Activated CD8-positive, alpha-beta memory T cell treated with anti-CD3 and anti-CD28 coated beads for 24 hours (primary cell): ENCODE measurements at places on chromosomes 11 and 22.
A peak's percentile ranks its signal among the peaks of the same experiment; 100 is the strongest.

DNA sequence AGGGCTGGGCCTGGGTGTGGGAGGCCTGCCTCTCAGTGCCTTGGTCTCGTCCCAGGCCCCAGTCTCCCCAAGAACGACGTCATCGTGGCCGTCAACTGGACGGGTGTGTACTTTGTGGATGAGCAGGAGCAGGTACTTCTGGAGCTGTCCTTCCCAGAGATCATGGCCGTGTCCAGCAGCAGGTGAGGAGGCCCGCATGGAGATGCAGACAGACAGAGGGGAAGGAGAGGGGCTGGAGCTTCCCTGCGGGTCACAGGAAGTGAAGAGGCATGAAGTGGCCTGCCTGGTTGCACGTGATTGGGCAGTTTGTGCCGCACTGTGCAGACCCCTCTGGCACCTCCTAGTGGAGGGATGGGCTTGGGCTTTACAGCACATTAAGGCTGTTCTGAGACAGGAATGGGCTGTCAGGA is 70.4 kb downstream of the MYO7A start:
- DNase-seq, result peak; percentile 67

DNA sequence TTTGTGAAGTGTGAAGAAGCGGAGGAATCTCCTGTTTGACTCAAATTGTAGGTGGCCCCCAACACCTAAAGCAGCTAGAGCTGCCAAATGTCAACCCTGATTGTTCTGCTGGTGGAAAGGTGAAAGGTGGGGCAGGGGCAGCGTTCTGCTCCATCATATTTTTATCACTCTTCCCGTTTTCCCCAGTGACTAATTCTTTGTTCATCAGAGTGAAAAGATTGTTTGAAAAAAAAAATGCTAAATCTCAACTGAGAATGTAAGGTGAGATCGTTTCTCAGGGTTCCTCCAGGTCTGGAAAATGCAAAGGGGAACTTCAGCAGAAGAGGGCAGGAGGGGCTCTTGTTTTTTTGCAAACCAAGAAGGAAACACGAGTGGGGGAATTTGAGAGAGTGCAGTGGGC is 137.7 kb downstream of the MN1 start:
- DNase-seq, result no peak

GRCh38 chr11:129267716-129268115 is 75.6 kb upstream of the ARHGAP32 start:
- DNase-seq, result no peak

- no peak for DNase-seq
These were observed 26.7 kb downstream of the CARS1 start for GRCh38 chr11:3030289-3031070.

DNA sequence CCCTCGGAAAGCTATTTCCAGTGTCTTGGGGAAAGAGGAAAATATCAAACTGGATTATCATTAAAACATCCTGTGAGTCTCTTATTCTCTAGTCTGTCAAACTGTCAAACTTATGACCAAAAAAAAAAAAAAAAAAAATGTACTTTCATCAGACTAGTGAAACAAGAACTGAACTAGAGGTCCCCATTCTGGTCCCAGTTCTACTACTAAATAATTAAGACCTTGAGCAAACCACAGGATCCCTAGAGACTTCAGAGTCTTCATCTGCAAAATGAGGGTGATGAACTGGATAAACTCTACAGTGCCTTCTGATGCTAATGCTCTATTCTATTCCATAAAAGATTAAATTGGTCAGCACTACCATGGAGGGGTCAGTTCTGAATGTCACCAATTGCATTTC is 105.8 kb downstream of the SERGEF start:
- DNase-seq, result no peak

DNA sequence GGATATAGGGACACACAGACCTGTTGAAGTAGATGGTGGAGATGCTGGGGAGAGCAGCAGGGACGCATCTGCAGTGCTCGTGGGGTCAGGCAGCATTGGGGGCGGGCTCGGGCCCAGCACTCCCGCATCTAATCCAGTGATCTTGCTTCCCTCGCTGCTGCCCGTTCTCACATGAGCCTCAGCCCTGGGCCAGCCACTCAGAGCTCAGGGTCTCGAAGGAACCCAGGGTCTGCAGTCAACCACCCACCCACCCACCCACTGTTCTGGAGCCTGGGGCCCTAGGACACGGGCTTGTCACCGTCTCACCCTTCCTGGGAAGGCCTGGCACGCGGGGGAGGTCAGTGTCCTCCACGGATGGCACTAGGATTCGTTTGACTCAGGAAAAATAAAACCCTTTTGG is 406.0 kb downstream of the TBC1D22A start:
- no peak for DNase-seq

GRCh38 chr11:3882655-3883054 is 27.2 kb downstream of the STIM1 start:
- no peak for DNase-seq

GRCh38 chr11:19711911-19712280 is 741 bp upstream of the NAV2 start:
- peak; percentile 67 for DNase-seq

- no peak for DNase-seq
These were observed 71.7 kb downstream of the DEPDC5 start for GRCh38 chr22:31825513-31825912.

- no peak for DNase-seq
These were observed 139.0 kb upstream of the NAV2 start for GRCh38 chr11:19573666-19574065.

DNA sequence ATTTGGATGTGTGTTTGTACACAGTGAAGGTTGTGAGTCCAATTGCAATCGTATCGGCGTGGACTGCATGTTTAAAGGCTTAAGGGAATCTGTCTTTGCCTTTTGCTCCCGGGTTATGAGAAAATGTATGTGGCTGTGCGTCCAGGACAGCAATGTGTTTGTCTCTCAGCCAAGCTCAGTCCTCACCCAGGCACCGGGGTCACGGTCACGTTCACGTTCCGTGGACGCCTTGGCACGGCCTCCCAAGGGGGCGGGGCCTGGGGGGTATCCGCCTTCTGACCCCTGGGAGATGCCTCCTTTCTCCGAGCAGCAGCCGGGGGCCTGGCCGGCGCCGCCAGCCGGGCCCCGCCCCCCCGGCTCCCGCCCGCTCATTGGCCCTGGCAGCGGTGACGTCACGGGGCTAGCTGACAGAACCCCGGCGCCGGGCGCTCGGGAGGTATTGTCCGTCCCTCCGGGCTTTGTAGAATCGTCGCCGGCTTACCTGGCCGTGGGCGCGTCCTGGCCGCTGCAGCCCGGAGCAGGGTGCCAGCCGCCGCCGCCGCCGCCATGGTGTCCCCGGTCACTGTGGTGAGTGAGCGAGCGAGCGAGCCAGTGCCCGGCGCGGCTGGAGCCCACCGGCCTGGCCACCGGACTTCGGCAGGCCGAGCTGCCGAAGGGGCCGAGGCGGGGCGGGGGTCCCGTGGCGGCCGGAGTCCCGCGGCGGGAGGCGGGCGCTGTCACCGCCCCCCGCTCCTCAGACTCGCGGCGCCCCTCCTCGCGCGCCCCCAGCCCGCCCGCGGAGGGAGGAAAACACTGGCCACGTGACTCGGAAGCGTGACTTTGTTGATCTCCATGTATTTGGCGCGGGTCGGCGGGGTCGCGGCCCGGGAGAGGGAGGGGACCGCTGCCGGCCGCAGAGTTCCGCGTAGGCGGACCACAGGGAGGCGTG is at the start of gene TMEM86A:
TSS of gene TMEM86A (plus strand) at position 439 of the 928 bp plus-strand sequence. CDS start at position 547, 108 bp downstream.
- DNase-seq, result peak; percentile 94

DNA sequence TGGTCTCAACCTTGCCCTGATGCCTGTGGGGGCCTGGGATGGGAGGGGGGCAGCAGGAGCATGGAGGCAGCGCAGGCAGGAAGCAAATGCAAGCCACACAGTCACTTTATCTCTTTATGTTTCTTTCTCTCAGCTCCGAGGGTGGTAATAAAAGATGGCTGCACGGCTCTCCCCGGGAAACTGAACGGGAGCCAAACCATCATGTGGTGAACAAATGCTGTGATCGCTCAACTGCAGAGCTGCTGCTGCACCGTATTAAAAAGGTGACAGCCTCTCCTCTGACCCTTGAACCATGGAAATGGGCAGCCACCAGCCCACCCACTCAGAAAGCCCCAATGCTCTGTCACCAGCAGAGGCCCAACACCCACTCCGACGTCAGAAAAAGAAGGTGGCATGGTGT is 110.0 kb downstream of the TIMP3 start:
- no peak for DNase-seq
